ENCODE measurements at places on chromosomes 3 and 15.

GRCh38 chr3:106797461-106797860 is 579.8 kb upstream of the CCDC54 start:
- no peak for DNase-seq

GRCh38 chr3:117252651-117253050 is 543.1 kb downstream of the TUSC7 start:
- DNase-seq: no peak

- DNase-seq: no peak
Measured at GRCh38 chr3:11532931-11533391, 110.8 kb downstream of the VGLL4 start.

DNA sequence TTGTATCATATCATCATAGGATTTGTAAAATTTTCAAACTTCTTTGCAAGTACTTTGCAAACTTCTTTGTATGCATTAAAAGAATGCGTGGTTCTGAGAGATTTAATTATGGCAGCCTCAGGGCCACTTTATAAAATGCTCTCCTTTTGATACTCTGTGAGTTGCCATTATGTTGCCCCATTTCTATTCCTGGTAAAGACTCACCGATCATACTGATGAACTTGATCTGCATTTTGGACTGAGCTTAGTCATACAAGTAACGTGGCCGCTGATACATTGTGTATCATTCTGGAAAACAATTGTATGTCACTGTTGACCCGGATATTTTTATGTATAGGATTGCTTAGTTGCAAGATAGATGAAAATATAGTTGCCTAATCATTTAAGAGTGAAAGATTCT is 38.8 kb downstream of the AKAP13 start:
- DNase-seq: no peak

GRCh38 chr3:28376424-28376823 is 27.8 kb upstream of the AZI2 start:
- DNase-seq: no peak

DNA sequence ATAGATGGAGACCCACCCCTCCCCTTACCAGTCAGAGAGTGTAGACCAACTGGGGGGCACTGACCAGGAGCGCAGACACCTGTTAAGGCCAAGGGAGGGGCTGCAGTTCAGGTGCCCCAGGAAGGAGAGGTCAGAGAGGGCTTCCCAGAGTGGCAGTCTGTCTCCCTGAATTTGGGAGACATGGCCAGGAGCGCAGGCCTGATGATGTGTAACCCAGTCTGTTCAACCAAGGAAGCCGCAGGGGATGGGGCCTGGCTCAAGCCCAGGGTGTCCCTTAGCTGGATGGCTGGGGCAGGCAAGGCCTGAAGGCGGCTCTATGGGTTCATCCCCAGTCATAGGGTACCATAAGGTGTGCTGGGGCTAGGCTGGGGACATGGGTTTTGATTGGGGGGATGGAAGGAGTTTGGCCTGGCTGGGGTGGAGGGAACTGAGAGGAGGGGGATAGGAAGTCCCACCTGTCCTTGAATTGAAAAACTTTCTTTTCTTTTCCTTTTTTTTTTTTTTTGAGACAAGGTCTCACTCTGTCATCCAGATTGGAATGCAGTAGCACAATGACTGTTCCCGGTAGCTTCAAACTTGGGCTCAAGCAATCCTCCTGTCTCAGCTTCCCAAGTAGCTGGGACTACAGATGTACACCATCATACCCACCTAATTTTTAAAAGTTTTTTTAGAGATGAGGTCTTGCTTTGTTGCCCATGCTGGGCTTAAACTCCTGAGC is 75.7 kb downstream of the SMAD6 start:
- no peak for DNase-seq

DNA sequence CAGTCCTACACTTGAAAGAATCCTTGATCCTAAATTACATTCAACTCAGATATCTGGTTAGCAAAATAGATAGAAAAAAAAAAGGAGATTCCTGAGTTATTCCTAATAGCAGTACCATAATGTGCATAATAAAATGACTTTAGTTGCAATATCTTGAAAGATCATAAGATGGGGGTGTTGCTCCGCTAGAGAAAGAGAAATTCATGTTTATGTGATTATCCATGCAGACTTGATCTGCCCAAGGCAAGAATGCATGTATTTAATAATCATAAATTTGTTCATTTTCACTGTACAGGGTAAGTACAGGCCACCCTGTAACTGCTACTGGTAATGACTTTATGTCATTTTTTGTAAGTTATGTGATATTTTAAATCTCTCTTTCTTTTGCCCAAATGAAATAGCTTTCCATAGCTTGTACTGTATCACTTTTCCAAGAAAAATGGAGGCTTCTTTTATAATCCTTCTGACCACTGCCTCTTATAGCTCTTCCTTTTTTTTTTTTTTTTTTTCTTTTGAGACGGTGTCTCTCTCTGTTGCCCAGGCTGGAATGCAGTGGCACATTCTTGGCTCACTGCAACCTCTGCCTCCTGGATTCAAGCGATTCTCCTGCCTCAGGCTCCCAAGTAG is 84.6 kb downstream of the HCN4 start:
- no peak for DNase-seq

- DNase-seq: no peak
Measured at GRCh38 chr3:183878071-183878470, 6.6 kb downstream of the PARL start.

- DNase-seq: no peak
Measured at GRCh38 chr3:102165367-102165766, 269.4 kb upstream of the ZPLD1 start.

DNA sequence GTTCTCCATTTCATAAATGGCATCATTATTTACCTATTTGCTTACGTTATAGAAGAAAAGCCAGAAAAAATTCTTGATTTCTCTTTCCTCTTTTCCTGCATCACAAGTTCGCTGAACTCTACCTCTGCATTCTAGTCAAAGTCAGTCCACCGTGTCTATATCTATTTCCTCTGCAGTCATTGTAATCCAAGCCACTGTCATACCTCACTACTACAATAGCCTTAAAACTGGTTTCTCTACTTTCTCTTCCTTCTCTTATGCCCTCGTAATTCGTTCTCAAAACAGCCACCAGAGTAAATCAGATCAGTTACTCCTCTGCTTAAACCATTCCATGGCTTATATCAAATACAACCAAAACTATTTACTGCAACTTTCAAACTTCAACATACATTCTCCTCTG is 13.4 kb upstream of the FAM81A start:
- DNase-seq: no peak

GRCh38 chr3:157175691-157176507 is 16.0 kb upstream of the CCNL1 start:
- peak; percentile 54 for DNase-seq

- DNase-seq: peak; percentile 22
Measured at GRCh38 chr3:129824926-129825541, 68.5 kb downstream of the TMCC1 start.

GRCh38 chr15:74315626-74316025 is 51.8 kb downstream of the CYP11A1 start:
- no peak for DNase-seq

DNA sequence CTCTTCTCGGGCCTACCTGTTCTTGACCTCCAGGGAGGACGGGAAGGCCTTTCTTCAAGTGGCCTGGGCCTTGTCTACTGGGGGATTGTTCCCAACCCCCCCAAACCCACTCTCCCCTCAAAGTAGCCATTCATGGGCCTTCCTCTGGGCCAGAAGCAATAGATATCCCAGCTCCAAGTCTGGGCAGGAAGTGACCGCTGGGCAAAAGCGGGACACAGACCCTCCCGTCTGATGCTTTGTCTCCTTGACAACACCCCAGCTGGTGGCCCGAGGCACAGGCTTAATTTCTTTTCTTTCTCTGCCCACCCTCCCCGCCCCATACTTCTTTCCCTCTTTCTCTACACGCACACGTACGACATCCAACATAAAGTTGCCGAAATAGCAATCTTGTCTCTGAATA is 41.4 kb upstream of the FEZF2 start:
- DNase-seq: no peak

DNA sequence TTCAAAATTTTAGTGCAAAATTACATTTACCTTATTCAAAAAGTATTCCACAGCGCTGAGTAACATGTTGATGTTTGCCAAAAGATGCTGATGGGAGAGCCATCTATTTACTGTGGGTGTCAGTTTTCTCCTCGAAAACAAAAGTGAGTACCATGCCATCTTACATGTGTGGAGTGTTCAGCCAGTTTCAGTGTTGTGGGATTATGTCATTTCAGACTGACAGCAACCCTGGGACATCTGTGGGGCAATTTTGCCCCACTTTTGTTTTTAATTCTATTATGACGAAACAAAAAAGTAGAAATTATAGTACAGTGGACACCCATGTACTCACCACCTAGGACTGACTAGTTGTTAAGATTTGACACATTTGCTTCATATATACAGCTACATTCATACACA is 19.6 kb downstream of the SLCO3A1 start:
- DNase-seq: no peak

DNA sequence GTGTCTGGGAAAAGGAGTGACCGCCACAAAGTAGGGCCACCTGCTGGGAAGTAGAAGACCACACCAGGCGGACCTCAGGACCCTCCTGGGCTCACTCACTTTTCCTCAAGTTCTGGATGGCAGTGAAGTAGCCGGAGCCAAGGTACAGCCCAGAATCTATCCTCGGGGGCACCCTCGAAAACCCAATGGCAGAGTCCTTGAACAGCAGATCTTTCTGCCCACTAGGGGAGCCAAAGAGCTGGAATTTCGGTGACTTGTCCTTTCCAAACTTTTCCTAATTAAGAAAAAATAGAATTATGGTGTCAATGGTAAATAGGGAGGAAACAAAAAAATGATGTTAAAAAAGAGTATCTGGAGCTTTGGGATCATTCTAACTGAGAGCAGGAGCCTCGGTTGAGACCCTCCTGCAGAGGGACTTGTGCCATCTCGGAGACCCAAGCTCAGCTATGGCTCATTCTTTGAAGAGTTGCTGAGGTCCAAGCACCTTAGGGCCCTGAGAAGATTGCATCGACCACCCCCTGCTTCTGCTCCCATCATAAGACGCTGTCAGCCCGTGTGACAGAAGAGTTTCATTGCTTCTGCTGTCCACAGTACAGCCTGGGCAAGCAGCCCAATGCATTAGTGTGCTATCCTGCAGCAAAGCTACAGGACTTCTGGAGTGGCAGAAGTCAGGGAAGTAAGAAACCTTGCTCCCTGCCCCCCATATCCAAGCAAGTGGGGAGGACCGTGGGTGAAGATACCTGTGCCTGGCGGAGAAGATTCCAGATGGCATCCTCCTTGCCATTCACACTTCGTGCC is 14.8 kb downstream of the LTF start:
- no peak for DNase-seq

- DNase-seq: no peak
Measured at GRCh38 chr3:33919312-33920120, 121.1 kb downstream of the PDCD6IP start.

GRCh38 chr15:64547275-64547674 is 86.9 kb downstream of the ZNF609 start:
- DNase-seq: no peak

DNA sequence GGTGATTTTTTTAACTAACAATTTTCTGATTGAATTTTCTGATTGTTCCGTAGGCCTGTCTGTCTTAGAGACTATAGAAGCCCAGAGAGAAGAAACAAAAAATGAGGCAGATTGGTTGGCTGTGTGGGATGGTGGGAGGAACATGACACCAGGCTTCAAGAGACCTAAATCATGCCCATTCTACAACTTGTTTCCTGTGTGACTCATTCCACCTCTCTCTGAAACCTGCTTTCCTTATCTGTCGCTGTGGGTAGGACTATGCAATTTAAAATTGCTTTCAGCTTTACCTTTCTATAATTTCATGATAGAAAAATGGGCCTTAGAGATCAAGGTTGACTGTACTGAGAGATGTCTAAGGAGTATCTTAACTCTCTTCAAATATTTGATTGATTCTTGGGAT is 44.5 kb downstream of the OXNAD1 start:
- no peak for DNase-seq

DNA sequence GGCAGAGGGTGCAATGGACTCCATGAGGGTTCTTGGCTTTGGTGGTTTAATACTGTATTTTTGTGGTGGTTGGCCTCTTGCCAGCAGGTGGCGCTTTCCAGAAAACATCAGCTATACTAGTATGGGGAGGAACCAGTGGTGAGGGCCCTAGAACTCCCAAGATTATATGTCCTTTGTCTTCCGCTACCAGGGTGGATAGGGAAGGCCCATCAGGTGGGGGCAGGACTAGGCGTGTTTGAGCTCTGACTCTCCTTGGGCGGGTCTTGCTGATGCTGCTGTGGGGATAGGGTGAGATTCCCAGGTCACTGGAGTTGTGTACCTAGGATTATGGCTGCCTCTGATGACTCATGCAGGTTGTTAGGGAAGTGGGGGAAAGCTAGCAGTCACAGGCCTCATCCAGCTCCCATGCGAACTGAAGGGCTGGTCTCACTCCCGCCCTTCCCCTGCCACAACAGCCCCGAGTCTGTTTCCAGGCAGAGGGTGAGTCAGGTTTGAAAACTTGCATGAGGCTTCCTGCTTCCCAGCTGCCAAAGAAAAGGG is 357.7 kb downstream of the OTOL1 start:
- no peak for DNase-seq

Measured in prostate gland (tissue), 2 donors.